GM12878 (cell line): ENCODE measurements at places on chromosomes 7 and 10. TPM values are rescaled to one million over a fixed set of nuclear protein-coding genes. Genes with fewer than 3 reads are reported as not detected.

The SFXN4 gene
- total RNA-seq = 39.7 and 45.3 TPM in 2 replicates

- no peaks in the 10 kb centered on the region for H3K27me3 ChIP-seq
- H3K4me3 ChIP-seq = no peak overlapping the region
These were observed 354.1 kb upstream of the VSTM2A start for GRCh38 chr7:54187886-54188685.

DNA sequence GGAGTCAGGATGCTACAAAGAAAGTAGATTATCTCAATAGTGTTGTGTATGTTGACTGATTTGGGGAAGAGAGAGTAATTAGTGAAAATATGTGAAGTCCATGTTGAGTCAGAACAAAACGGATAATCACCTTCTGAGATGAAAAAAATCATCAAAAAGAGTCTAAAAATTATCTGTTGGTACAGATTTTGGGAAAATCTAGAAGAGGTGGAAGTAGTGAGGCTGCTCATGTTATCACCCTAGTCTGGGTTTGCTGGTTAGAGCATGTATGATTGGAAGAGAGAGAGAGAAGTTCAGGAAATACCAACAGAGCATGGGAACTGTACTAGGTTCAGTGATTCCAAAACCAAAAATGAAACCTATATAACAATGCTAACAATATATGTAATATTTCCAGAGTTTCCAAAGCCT lies 12.3 kb downstream of the RPA3 start:
- peak overlapping the region; percentile 41 for H3K27ac ChIP-seq
- peak; percentile 60 for DNase-seq
- no peaks in the 10 kb centered on the region for H3K36me3 ChIP-seq
- no peaks in the 10 kb centered on the region for H3K27me3 ChIP-seq
- peaks cover 18% of the 10 kb centered on the region; the same call in 1 of the 2 replicates for H3K4me1 ChIP-seq

DNA sequence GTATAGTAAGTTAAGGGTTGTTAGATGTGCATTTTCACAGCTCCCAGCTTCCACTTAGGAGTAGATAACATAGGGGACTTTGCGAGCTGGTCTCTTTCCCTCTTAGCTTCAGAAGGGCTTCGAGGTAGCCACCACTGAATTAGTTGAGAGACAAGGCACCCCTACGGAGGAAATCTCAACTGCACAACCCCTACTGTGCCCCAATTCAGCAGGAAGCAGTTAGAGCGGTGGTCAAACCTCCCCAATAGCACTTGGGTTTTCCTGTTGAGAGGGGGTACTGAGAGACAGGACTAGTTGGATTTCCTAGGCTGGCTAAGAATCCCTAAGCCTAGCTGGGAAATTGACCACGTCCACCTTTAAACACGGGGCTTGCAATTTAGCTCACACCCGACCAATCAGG lies 1.1 kb upstream of the HERPUD2 start:
- H3K4me3 ChIP-seq = peak overlapping the region; percentile 94
- H3K27ac ChIP-seq = no peak overlapping the region
- DNase-seq = no peak
- no peaks in the 10 kb centered on the region for H3K36me3 ChIP-seq

GRCh38 chr7:41051535-41051934 lies 651.4 kb downstream of the INHBA start:
- H3K27ac ChIP-seq = no peak overlapping the region
- no peaks in the 10 kb centered on the region for H3K36me3 ChIP-seq
- H3K4me1 ChIP-seq = no peaks in the 10 kb centered on the region

The MALRD1 gene
- 0.13 TPM in 2 replicates for total RNA-seq

DNA sequence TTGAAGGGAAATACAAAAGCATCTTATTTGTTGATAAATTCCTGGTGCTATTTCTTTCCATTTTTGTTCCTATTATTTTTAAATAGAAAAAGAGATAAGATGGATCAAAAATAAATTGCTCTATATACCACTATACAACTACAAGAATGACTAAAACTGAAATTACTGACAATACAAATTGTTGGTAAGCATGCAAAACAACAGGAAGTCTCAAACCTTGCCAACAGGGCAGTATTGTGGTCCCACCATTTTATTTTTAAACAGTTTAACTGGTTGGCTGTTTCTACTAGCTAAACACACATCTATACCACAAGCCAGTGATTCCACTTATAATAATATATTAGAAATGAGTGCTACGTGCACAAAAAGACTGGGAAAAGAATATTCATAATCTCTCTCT lies 213.0 kb downstream of the JAZF1 start:
- no peak overlapping the region for H3K27ac ChIP-seq
- no peaks in the 10 kb centered on the region for H3K27me3 ChIP-seq
- no peak overlapping the region for H3K4me3 ChIP-seq

DNA sequence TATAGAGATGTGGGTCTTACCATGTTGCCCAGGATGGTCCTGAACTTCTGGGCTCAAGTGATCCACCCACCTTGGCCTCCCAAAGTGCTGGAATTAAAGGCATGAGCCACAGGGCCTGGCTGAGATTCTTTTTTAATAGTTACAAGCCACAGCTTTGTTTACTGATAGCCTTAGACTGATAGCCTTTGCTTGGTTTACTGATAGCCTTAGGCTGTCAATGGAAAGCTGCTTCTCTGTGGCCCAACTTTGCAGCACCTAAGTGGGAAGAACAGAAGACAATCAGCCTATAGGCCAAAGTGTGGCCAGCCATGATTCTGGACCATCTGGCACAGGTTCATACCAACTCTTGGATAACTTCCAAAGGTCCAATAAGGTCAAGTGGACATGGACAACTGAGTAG lies 24.1 kb upstream of the CDCA7L start:
- no peak overlapping the region for H3K4me3 ChIP-seq
- no peaks in the 10 kb centered on the region for H3K36me3 ChIP-seq
- H3K27ac ChIP-seq = no peak overlapping the region
- 0 out of 2 replicates have a peak, but pooled peaks cover 2% of the 10 kb centered on the region for H3K27me3 ChIP-seq
- DNase-seq = no peak

The GIMAP6 gene
- total RNA-seq = 36.2 and 40.9 TPM in 2 replicates

- no peaks in the 10 kb centered on the region for H3K36me3 ChIP-seq
- no peak overlapping the region for H3K27ac ChIP-seq
- no peaks in the 10 kb centered on the region; the same call in 1 of the 2 replicates for H3K27me3 ChIP-seq
- no peak overlapping the region for H3K4me3 ChIP-seq
- no peaks in the 10 kb centered on the region for H3K4me1 ChIP-seq
These were observed 10.3 kb downstream of the EPHB6 start for GRCh38 chr7:142864980-142865747.

The SMKR1 gene
- 1.3 and 1.6 TPM in 2 replicates for total RNA-seq

The EN2 gene
- not detected in 2 replicates for total RNA-seq

- no peak overlapping the region for H3K4me3 ChIP-seq
- H3K36me3 ChIP-seq = no peaks in the 10 kb centered on the region
- H3K4me1 ChIP-seq = no peaks in the 10 kb centered on the region
- H3K27me3 ChIP-seq = no peaks in the 10 kb centered on the region
- DNase-seq = no peak
- no peak overlapping the region for H3K27ac ChIP-seq
These were observed 32.7 kb upstream of the NPVF start for GRCh38 chr7:25260862-25261494.

The TRPV5 gene
- total RNA-seq = not detected in 2 replicates

The EPO gene
- 0.16 TPM in 1 of 2 replicates, not detected in the other for total RNA-seq

The CASD1 gene
- 11.4 and 11.8 TPM in 2 replicates for total RNA-seq

The PILRA gene
- total RNA-seq = 7.0 and 7.5 TPM in 2 replicates

DNA sequence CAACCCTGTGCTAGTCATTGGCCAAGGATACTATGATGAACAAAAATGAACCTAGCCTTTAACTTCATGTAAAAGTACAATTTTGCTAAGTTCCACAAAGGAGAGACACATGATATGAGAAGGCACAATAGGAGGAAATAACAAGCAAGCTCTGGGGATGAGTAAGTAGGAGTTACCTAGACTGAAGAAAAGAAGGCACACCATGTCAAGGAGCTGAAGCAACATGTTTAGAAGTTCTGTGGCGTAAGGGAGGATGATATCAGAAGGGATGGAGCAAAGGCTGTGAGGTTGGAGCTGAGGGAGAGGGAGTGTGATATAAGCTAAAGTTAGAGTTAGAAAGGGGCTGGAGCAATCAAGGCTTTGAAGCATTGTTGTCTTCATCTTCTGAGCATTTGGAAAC lies 25.6 kb downstream of the KIFBP start:
- no peaks in the 10 kb centered on the region for H3K27me3 ChIP-seq
- no peak overlapping the region for H3K27ac ChIP-seq
- no peak for DNase-seq
- H3K36me3 ChIP-seq = peaks cover 7% of the 10 kb centered on the region; the same call in 1 of the 2 replicates
- no peak overlapping the region for H3K4me3 ChIP-seq
- no peaks in the 10 kb centered on the region for H3K4me1 ChIP-seq

The AUTS2 gene
- total RNA-seq = 51.6 and 55.6 TPM in 2 replicates

The ITGA8 gene
- total RNA-seq = 0.03 TPM in 1 of 2 replicates, not detected in the other

GRCh38 chr10:111298031-111298430 lies 221.2 kb downstream of the ADRA2A start:
- DNase-seq = no peak
- H3K27me3 ChIP-seq = no peaks in the 10 kb centered on the region; the same call in 1 of the 2 replicates
- no peaks in the 10 kb centered on the region for H3K4me1 ChIP-seq
- no peak overlapping the region for H3K4me3 ChIP-seq
- no peak overlapping the region for H3K27ac ChIP-seq

DNA sequence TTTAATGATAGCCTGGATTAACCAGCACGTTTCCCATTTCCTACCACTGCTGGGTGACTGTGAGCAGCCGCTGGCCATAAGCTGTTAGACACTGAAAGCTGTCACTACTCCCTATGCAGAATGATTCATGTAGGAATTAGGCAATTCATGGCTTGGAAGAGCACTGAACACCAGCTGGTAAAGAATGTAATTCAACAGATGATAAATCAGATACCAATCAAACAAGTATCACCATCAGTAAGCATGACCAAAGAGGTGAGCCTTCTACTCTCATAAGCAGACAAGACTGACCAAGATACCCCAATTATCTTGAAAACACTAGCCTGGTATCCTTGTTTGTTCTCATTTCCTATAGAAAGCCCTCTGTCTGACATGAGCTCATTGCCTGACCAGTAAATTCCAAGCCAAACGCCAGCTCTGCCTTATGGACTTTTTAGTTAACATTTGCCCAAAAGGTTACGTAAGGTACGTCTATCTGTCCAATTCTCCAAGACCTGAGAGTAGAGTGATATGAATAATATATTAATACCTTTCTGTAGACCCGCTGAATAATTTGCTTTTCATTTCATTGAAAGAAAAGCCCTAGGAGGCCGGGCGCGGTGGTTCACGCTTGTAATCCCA lies 127.7 kb downstream of the ELMO1 start:
- H3K36me3 ChIP-seq = no peaks in the 10 kb centered on the region; the same call in 1 of the 2 replicates
- H3K4me3 ChIP-seq = no peak overlapping the region
- no peak overlapping the region for H3K27ac ChIP-seq
- DNase-seq = no peak

The OR2A12 gene
- total RNA-seq = not detected in 2 replicates
